Suppressor macrophage (primary cell): ENCODE measurements at places on chromosomes 16 and 17.

- DNase-seq = no peak
These were observed 229.8 kb downstream of the SEC14L1 start for GRCh38 chr17:77370586-77370985.

GRCh38 chr17:37179893-37180292, 195.9 kb upstream of the C17orf78 start:
- DNase-seq = no peak

- no peak for DNase-seq
These were observed 3.9 kb downstream of the TSPOAP1 start for GRCh38 chr17:58324409-58325288.

DNA sequence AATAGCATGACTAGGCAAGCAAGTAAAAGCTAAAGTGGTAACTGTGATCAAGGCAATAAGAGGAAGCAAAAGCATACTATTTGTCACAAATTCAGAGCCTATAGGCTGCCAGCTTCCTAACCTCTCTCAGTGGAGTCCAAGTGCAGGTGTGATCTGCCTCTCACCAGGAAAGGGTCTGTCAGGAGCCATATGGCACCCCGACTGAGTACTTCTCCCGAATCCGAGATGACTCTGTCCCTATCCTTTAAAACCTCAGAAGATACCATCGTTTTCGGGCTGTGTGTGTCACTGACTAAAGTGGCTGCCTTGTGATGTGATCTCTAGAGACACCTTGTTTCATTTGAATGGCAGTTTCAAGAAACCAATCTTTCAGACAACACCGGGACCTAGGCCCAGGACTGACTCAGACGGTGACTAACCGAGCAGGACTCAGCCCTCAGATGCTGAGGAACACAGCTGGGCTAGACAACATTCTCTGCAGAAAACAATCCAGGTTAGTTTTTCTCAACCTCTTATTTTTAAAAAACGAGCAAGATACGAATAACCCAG, 63.6 kb downstream of the SMG6 start:
- no peak for DNase-seq

GRCh38 chr17:42694524-42694923, 12.2 kb downstream of the CNTNAP1 start:
- DNase-seq = no peak

DNA sequence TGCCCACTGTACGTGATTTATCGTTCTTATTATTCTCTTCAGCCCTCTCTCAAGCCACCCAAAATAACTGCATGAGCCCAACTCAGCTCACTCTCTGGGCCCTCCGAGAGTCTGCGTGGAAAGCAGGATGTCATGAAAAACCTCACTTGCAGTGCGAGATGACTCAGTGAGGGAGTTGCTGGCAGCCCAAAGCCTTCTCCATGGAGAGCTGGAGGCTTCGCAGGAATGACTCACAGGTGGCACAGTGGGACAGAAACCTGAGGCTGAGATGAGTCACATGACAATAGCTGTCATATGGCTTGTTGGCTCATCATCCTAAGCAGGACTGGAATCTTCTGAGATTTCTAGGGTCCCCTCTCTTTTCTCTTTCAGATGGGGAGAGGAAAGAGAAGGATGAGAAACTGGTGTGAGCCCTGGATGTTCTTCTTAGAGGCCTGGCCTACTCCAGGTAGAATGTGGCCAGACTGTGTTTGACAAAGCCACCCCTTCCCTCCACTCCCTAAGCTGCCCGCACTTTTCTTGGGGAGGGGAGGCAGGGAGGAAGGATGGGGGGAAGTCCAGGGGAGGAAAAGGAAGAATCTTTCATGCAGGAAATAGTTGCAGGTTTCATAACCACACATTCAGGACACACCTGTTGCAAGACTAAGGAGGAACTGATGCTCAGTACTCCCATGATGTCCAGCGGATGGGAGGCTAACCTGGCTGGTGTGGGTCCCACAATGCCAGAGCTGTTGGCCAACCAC, 160.6 kb upstream of the RPL38 start:
- peak; percentile 9 for DNase-seq

GRCh38 chr17:9324864-9325263, 250.8 kb downstream of the STX8 start:
- DNase-seq = no peak

- DNase-seq = no peak
These were observed 267.8 kb downstream of the FOXL1 start for GRCh38 chr16:86846136-86846535.

- no peak for DNase-seq
These were observed 10.9 kb upstream of the KRT222 start for GRCh38 chr17:40675905-40676304.

DNA sequence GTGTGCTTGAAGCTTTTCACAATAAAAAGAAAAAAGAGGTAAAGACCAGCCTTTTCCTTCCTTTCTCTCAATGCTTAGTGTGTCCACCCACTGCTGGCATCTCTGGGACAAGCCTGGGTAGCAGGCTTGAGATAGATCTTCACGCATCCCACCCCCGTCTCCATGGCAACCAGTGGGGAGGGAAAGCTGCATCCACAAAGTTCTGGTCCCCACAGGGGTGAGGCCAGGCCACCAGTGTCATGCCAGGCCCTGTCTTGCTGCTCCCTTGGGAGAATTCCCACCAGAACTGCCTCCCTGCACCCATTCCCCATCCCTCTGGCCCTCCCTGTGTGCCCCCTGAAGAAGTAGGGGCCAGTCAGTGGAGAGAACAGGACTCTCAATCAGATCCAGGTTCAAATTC, 259.9 kb downstream of the MRTFB start:
- DNase-seq = no peak
